ENCODE measurements at places on chromosomes 5 and 9. TPM values are rescaled to one million over a fixed set of nuclear protein-coding genes. Genes with fewer than 3 reads are reported as not detected.

GRCh38 chr9:134055981-134056461, 11.8 kb downstream of the BRD3 start:
- H3K4me3 ChIP-seq: no peak overlapping the region
- DNase-seq: peak; percentile 93
- peak overlapping the region; percentile 81 for H3K27ac ChIP-seq
- peaks cover 66% of the 10 kb centered on the region for H3K4me1 ChIP-seq
- peaks cover 3% of the 10 kb centered on the region for H3K36me3 ChIP-seq

DNA sequence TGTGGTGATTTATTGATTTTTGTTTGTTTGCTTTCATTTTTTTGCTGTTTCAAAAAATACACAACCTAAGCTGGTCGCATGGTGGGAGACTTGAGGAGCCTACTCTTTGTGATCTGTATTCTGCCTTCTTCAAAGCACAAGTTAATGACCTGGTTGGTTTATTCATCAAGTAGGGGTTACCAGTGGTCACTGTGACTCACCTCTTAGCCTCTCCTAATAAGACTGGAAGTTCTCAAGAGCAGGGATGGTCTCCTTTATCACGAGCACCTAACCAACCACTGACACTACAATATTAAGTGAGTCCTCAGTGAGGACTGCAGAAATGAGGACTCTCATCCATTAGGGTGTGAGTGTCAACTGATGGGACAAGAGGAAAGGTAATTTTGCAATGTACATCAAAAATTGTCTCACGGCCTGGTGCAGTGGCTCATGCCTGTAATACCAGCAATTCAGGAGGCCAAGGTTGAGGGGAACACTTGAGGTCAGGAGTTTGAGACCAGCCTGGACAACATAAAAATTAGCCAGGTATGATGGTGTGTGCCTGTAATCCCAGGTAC, 13.6 kb upstream of the MTMR12 start:
- no peaks in the 10 kb centered on the region for H3K36me3 ChIP-seq
- H3K27me3 ChIP-seq: no peaks in the 10 kb centered on the region
- no peak for DNase-seq
- no peak overlapping the region for H3K4me3 ChIP-seq

WDR31 gene
- 1.0 TPM for total RNA-seq

DNA sequence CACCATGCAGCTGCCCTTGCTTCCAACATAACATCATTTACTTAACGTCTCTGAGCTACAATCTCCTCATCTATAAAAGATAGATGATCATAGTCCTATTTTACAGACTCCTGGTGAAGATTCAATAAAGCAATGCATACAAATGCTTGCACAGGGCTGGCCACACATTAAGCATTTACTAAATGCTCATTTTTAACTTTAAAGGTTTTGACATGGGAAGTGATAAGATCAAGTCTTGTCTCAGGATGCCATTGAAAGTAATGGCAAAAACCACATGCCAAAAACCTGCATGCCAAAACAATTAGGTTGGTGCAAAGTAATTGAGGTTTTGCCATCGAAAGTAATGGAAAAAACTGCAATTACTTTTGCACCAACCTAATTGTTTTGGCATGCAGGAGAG, 181.2 kb upstream of the ADRA1B start:
- H3K36me3 ChIP-seq: no peaks in the 10 kb centered on the region
- H3K27ac ChIP-seq: no peak overlapping the region
- no peak overlapping the region for H3K4me3 ChIP-seq
- no peaks in the 10 kb centered on the region for H3K4me1 ChIP-seq
- no peaks in the 10 kb centered on the region for H3K27me3 ChIP-seq
- DNase-seq: no peak

HNRNPAB gene
- total RNA-seq: 42.0 TPM

DNA sequence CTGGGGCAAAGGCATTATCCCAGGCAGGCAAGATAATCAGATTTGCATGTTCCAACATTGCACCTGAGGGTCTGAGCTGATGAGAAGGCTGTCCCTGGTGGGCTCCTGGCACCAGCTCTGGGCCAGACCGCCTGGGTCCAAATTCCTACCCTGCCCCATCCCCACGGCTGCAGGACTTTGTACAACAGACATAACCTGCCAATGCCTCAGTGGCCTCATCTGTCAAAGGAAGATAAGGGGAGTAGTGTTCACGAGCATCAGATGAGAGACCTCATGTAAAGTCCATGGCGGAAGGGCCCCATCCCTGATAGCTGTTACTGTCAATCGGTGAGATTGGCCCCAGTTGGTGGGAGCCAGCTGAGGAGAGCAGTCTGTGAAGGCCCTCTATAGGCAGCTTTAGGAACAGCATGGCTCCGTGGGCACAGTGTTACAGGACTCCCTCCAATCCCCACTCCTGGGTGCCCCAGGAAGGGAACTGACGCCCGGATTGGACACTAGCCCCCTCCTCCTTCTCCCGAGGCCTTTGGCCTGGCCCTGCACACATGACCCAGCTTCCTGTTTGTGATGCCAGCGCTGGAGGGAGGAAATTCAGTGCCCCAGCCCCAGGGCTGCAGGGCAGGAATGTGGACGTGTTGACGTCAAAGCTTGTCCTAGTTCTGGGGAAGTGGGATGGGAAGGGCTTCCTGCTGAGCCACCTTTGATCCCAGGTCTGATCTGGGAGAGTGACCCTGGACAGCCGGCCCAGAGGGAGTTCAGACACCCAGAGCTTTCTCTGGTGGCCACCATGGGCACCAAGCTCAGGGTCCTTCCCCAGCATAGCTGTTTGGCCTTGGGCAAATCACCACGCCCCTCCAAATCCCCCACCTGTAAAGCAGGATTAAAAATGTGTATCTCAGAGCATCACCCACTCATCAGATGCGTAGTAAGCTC, 56.2 kb downstream of the DUSP1 start:
- DNase-seq: peak; percentile 76
- H3K27me3 ChIP-seq: no peaks in the 10 kb centered on the region
- H3K36me3 ChIP-seq: no peaks in the 10 kb centered on the region
- no peak overlapping the region for H3K4me3 ChIP-seq
- peaks cover 15% of the 10 kb centered on the region for H3K4me1 ChIP-seq

DNA sequence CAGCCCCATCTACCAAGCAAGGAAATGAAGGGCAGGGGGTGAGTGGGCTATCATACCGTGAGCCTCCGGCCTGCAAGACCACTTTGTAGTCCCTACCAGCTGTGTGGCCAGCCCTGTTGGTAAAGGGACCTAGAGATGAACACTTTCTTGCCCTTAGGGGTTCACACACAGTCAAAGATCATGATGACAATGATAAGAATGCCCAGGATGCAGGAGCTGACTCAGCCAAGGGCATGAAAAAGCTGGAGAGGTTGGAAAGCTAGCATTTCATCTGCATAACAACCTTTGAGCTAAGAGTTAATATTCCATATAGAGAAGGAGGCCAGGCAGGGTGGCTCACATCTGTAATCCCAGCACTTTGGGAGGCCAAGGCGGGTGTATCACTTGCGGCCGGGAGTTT, 19.2 kb upstream of the FGFR4 start:
- no peak overlapping the region for H3K27ac ChIP-seq
- H3K27me3 ChIP-seq: no peaks in the 10 kb centered on the region
- no peak for DNase-seq
- H3K4me3 ChIP-seq: no peak overlapping the region
- H3K4me1 ChIP-seq: no peaks in the 10 kb centered on the region

FABP6 gene
- not detected for total RNA-seq

- no peak overlapping the region for H3K27ac ChIP-seq
- H3K27me3 ChIP-seq: no peaks in the 10 kb centered on the region
- DNase-seq: no peak
- no peaks in the 10 kb centered on the region for H3K36me3 ChIP-seq
- H3K4me1 ChIP-seq: no peaks in the 10 kb centered on the region
- no peak overlapping the region for H3K4me3 ChIP-seq
These were observed 427.5 kb upstream of the KIF2A start for GRCh38 chr5:61878471-61878870.

STPG3 gene
- not detected for total RNA-seq

All from body of pancreas (tissue), 4 donors.